Activated CD4-positive, alpha-beta T cell treated with anti-CD3 and anti-CD28 coated beads, Interleukin-2, amount 10 ng/mL, durations not matched to agents 7 days and 5 days (primary cell): ENCODE measurements at places on chromosomes 4 and X.

GRCh38 chr4:53917729-53918128 lies 146.7 kb downstream of the CHIC2 start:
- DNase-seq: no peak

DNA sequence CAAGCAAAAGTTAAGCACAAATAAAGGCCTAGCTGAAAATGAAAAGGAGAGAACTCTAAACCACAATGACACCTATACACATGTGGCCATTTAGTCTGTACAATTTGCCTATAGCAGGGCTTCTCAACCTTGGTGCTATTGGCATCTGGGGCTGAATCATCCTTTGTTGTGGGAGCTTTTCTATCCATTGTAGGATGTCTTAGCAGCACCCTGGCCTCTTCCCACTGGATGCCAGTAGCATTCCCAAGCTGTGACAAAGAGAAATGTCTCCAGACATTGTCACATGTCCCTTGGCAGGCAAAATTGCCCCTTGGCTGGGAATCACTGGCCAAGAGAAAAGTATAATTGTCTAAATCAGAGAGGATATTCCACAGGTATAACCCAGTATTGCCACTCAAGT lies 13.5 kb upstream of the PRPS2 start:
- DNase-seq: no peak

DNA sequence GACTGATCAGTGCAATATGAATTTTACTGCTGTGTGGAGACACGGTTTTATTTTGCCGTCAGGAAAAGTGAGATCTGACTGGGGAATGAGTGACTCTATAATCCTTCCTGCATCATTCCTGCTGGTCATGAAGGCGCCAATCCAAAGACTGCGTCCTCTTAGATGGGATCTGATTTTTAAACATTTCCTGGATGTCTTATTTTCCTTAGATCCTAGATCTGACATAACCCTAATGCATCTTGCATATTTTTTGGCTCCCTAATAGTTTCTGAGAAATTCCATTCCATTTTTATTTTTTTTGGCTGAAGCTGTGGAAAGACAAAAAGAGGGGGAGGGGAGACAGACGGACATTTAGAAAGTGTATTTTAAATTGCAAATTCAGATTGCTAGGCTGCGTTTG lies 454.9 kb upstream of the FAT1 start:
- DNase-seq: no peak

DNA sequence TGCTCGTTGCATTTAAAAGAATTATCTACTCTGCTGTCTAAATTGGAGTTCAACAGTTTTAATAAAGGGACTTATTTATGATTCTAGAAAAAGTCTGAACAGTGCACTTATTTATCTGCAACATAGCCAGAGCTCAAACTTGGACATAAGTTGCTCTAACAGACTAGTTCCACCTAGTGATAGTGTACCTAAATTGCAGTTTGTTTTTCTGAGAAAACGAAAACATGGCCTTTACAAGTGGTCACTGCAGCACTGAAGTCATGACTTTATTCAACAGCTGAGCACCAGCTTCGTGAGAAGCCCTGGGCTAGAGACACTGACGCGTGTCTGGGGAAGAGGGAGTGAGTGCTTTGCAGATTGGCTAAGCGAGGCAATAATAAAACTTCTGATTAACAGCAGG lies 77.3 kb upstream of the IGSF1 start:
- DNase-seq: no peak
